ENCODE measurements at places on chromosomes 3 and 15.

DNA sequence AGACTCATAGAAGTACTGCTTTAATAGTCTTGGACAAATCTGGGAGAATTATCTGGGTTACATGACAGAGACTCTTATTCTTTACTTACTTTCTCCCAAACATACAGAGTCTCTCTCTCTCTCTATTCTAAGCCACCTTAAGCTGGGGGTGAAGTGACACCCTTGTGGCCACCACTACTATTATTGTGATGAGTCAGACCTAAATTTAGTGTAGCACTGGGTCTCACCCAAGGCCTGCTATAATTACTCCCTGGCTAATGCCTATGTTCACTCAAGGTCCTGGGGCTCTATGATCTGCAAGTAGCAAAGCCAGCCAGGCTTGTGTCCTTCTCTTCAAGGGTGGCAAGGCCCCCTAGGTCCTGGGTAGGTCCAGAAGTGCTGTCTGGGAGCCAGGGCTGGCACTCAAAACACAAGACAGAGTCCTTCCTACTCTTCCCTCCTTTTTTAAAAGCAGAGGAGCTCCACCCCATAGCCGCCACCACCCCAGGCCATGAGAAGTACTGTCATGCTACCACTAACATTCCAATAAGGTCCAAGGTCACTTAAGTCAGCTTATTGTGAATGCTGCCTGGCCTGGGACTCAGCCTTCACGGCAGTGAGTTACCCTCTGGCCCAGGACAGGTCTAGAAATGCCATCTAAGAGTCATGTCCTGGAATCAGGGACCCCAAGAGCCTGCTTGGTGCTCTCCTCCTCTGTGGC, 183.6 kb downstream of the POLQ start:
- DNase-seq = no peak

GRCh38 chr3:144162042-144162441, 190.4 kb downstream of the DIPK2A start:
- peak; percentile 55 for DNase-seq

GRCh38 chr15:92393980-92394308, 263 bp downstream of the ST8SIA2 start:
- DNase-seq = peak; percentile 19

DNA sequence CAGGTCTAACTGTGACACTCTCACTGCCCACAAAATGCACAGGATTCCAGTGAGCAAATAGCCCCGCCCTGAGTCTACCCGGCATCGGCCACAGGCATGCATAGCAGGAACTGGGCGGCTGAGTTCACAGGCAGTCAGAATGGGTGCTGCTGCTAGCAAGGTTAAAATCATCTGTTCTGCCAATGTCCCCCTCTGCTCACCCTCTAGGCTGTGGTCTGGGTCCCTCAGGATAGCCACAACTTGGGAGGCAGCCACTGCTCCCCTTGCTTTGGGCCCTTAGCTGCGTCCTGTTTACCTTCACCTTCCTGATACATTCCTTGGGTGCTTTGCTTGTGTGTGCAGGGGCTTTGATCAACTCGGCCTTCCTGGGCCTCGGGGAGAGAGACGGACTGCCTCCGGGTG, 232.9 kb upstream of the RGMA start:
- DNase-seq = peak; percentile 40

DNA sequence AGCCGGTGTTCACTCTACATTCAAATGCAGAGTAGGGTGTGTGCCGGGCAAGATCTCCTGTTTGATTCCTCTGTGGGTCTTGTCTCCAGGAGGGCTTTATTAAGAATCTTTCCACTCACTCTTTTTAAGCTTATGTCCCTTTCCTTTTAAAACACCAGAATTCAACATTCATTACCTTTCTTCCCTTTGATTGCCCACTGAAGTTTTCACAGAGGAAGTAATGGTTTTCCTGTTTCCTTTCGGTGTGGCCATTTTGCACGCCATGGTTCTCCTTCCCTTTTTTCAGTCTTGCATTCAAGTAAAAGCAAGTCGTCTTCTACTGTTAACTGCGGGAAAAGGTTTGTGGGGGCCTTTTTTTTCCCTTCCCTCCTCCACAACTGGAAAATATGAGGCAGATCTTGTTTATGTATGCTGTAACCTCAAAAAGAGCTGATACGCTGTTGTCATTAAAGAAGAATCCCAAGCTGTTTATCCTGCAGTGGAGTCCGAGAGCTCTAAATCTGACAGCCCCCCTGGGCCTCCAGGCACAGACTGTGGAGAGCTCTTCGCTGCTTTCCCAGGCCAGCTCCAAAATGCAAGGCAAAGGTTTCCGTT, 40.5 kb downstream of the FILIP1L start:
- DNase-seq = peak; percentile 93

DNA sequence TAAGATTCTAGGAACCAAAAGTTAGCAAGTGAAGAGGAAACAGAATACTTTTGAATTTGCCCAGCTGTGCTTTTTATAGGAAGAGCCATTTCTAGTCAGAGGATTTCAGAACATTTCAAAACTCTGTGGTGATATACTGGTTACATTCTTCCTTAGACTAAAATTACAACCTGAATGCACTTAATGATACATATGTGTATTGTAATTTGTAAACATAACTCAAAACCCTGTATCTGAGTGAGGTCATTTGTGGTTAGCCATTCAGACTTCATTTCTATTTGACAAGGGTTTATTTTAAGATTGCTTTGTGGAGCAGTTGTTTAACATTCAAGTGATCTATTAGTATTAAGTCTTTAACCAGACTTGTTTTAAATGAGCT, 59.4 kb upstream of the TRIM71 start:
- DNase-seq = peak; percentile 5

DNA sequence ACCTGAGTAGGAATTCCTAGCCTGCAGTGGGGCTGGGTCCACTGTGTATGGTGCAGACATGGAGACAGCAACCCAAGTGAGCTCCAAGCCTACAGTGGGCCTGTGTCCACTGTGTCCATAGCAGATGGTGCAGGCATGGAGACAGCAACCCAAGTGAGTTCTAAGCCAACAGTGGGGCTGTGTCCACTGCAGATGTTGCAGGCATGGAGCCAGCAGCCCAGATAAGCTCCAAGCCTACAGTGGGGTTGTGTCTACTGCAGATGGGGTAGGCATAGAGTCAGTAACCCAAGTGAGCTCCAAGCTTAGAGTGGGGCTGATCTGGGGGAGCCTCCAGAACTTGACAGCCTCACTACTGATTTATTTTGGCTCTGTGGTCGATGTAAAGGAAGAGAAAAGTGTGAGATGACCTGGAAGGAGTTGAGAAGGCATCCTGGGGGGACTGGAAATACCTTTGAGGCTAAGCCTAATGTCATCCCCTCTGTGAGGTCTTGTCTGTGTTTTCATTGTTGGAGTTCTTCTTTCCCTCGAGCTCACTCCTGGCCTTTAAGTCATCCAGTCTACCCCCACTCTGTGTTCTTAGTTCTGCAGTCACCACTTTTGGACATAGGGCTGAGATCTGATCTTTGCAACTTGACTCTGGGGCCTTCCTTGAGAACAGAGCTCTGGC, 22.4 kb upstream of the IL16 start:
- no peak for DNase-seq

DNA sequence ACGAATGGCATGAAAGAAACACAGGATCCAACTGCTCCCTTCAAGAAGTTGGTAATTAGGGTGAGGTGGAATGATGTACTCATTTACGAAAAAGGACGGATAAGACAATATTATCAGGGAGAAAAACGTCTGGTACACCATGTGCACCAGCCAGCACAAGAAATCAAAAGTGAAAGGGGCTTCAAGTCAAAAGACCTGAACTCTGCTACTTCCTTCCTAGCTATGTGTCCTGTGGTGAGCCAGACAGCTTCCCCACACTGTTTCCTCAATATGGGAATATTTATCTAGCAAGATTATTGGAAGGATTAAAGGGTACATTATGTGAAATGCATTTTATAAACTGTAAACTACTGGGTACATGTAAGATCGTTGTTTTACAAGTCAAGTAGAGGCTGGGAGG, 33.9 kb downstream of the RAB27A start:
- DNase-seq = no peak

DNA sequence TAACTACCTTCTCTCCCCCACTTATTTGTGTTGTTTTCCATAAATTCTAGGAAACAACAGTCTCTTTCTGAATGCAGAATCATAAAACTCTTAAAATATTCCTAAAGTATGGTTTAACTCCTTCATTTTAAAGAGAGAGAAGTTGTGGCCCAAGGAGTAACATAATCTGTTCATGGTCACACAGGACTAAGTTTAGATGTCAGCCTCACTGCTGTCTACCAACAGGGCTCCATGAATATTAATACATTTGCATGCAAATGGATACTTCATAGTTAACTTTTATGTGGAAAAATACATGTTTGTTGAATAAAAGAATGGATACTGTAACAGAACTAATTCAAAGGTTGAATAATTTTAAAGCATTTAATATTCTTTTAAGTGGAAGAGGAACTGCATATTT, 18.5 kb upstream of the IL1RAP start:
- no peak for DNase-seq

DNA sequence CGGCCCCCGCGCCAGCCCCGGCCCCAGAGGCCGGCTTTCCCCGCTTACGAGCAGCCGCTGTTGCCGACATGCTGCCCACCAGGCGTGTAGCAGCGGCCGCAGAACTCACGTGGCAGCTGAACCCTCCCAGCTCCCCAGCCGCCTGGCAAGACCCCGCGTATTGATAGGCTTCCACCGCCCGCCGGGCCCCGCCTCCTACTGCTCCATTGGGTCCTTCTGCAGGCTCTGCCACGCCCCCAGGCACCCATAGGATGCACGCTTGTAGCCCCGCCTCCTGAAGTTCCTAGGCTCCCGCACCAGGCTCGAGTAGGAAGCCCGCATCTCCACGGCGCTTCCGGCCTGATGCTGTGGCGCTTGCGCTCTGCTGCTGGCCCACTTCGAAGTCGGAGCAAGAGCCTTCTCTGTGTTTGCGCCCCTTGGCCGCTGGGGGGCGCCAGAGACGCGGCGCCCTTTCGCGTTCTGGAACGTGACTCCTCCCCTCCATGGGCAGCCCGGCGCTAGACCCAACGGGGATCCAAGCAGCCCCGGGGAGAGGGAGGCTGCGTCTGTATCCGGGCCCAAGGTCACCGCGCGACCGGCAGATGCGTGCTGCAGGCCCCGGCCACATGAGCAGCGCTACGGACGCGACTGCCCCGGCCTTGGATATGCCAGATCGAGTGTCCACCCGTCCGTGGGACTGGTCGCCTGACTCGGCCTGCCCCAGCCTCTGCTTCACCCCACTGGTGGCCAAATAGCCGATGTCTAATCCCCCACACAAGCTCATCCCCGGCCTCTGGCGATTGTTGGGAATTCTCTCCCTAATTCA, at the start of the genes PARP3 and RRP9:
Gene PARP3, plus strand, starts transcription at position 566 of the 805 bp plus-strand sequence. CDS start 993 bp downstream, outside the sequence.
Gene RRP9, minus strand, starts transcription at position 107 of the 805 bp plus-strand sequence. Its CDS starts 37 bp downstream, at position 70.
- peak; percentile 100 for DNase-seq

DNA sequence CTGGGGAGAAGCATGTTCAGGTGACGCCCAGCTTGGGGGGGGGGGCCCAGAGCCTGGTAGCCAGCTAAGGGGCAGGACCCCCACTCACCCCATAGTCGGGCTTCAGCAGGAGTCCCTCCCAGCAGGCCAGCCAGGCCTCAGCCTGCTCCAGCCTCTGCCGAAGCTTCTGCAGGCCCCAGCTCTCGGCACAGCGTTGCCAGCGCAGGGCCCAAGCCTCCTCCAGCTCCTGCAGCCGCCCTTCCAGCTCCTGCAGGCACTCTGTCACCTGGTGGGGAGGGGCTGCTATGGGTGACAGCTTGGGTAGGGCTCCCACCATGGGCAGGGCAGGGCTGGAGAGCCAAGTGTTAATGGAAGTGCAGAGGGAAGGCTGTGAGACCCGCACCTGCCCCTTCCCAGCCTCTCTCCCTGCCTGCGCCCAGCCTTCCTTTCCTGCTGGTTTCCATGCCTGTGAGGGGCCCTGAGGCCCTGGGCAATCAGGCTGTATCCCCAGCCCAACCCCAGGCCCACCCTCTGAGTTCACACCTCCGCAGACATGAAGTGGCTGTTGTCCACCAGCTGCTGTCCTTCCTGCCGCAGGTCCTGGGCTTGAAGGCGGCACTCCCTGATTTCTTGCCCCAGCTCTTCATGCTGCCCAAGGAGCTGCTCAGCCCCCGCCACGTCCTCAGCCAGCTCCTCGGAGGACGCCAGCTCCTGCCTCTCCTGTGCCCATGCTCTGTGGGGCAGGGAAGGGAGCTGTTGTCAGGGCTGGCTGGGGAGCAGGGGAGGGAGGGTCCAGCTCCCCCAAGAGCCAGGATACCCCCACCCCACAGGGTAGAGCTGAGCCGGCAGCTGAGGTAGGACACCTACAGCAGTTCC, 14.3 kb downstream of the PLA2G4B start:
- DNase-seq = no peak

GRCh38 chr3:159829056-159829455, 159.6 kb upstream of the IL12A start:
- DNase-seq = no peak

- no peak for DNase-seq
Measured at GRCh38 chr15:81851325-81851724, 194.5 kb downstream of the MEX3B start.

GRCh38 chr3:143203848-143204247, 84.3 kb downstream of the CHST2 start:
- peak; percentile 57 for DNase-seq

DNA sequence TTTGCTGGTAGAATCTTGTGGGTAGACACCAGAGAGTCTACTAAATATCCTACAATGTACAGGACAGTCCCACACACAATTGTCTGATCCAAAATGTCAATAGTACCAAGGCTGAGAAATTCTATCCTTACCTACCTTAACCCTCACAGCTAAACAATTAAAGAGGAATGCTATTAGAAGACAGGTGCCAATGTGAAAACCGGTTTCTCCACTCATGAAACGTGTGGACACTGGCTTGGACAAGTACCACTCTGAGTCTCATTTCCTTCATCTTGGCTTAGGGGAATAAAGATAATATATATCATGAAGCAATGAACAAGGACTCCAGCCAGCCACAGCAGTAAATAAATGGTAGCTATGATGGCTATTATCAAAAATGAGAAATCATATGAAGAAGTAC, 90.2 kb downstream of the RFTN1 start:
- no peak for DNase-seq

GRCh38 chr3:85271911-85272310, 313.1 kb downstream of the CADM2 start:
- DNase-seq = no peak

DNA sequence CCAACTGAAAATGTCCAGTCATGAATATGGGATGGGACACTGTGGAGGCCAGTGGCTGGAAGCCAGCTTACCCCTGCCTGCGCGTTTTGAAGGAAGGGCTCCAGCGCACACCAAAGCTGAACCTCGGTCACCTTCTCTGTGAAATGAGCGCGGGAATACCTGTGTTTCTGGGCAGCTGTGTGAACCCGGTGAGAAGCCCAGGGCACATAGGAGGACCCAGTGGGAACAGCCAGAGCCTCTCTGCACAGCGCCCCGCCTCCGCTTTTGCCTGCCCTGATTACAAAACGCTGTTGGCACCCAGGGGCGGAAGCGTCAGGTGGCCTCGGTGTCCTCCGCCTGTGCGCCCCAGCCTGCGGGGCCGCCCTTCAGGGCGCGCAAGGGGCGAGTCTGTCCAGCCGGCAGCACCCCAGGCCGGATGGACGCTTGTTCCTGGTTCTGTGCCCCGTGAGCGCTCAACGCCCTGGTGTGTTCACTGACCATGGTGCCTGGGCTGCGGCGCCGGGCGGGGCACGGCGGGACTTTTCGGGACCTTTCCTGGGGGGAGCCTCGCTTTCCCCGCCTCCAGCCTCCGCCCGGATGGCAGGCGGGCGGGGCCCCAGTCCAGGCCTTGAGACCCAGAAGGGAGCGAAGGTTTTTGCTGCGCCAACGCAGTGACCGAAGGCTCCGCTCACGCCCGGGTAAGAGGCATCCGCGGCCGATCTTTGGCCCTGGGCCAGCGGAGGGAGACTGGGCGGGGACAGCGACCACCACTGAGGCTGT, at the start of gene SQOR:
Gene SQOR, plus strand, starts transcription at position 598 of the 759 bp plus-strand sequence. CDS start 23,895 bp downstream, outside the sequence.
- DNase-seq = no peak
